ENCODE measurements at places on chromosomes 7 and 10.

GRCh38 chr7:37394158-37394557, 54.5 kb downstream of the ELMO1 start:
- DNase-seq = no peak

GRCh38 chr7:30001998-30002397, 12.4 kb upstream of the SCRN1 start:
- DNase-seq = no peak

DNA sequence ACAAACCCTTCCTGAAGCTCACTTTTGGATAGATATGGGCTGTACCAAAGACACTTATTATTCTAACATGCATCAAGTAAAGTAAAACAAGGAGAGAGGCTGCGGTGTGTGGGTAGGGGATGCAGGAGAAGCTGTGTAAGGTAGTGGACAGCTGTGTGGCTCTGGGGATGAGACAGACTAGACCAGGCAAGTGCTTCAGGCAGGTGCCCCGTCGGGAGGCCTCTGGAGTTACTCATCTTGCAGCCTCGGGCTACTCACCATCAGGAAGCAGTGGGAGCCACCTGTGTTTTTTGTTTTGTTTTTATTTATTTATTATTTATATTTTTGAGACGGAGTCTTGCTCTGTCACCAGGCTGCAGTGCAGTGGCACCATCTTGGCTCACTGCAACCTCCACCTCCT, 49.3 kb upstream of the NCAPG2 start:
- DNase-seq = no peak

DNA sequence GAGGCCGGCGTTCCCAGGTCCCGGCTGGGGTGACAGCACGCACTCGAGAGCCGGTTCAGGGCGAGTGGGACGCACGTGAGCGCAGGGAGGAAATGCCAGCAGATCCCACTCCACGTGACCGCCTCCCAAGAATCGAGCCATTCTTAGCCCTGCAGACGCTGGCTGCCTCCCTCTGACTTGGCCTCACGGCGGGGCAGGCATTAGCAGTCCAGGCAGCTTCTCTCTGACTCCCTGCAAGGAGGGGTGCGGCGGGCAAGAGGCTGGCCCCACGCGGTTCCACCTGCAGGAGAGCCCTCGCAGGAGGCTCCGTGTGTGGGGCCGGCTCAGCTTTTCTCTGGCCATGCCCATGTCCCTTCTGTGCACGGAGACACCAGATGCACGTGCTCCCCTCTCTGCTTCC, 10.1 kb downstream of the GPR146 start:
- no peak for DNase-seq

DNA sequence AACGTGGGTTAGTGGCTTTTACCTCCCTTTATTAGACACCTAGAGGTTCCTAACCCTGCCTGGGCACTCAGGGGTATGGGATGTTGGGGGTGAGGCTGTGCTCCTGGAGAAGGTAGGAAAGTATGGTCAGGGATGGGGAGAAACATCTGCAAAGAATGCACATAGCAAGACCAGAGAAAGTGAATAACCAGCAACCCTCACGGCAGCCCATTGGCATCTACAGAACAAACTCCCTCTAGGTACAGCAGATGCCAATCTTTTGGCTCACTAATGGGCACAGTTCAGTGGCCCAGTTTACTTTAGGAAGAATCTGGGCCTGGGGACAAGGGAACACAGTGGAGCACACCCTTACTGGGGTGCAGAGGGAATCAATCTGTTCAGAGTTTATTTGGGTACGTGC, 143.9 kb downstream of the JAZF1 start:
- no peak for DNase-seq
